H4 (cell line): ENCODE measurements at places on chromosomes 16 and 17. TPM values are rescaled to one million over a fixed set of nuclear protein-coding genes. Genes with fewer than 3 reads are reported as not detected.

DNA sequence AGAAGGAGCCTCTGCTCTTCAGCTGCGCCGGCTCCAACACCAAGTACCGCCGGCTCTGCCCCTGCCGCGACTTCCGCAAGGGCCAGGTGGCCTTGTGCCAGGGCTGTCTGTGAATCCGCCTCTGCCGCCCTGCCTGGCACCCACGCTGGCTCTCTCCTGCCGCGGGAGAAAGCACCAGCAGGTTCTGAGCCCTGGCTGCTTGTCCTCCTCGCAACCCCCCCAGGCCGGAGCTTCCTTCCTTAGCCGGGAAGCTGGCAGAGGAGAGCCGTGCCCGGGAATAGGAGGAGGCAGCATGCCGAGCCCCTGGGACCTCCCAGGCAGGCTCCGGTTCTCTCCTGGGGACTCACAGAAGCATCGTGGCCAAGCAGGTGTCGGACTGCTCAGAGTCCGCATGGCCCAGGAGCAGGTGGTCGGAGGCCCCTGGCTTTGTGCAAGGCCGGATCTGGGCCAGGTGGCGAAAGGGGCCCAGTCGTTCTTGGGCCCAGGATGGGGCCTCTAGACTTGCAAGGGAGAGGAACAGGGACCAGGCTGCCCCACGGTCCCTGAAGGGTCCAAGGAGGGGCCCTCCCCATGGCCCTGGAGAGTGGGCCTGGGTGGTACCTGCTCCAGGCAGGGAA lies 80.6 kb downstream of the MGAT5B start:
- no peak for DNase-seq

GRCh38 chr17:7673239-7673638 lies 14.1 kb downstream of the TP53 start:
- DNase-seq: no peak

DNA sequence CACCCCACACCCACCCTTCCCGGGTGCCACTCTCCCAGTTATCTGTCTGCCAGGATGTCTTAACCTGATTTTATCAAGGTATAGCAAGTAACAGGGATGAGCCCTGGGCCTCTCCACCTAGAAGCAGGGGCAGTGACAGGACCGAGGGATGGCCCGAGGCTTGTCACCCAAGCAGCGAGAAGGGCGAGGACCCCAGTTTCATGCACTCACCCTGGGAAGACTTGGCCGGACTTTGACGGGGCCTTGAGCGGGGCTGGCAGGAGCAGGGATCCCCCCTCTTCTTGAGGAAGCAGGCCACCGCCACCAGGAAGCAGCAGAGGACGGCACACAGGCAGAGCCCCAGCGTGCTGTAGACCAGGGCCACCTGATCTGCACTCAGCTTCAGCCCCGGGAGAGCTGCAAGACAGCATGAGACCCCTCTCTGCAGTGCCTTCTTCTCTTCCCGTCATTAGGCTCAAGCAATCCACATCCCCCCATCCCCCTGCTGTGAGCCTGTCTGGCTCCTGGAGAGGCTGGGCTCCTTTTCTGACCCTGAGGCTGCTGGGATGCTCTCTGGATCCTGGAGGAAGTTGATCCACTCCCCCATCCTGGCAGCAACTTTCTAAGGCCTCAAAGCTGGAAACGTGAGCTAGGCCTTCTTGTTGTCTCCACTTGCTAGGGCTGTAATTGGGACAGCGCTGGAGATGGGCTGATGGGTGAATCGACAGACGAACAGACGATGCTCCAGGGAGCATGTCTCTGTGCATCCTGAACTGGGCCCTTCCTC lies 31.6 kb downstream of the TNFRSF13B start:
- DNase-seq: no peak

DNA sequence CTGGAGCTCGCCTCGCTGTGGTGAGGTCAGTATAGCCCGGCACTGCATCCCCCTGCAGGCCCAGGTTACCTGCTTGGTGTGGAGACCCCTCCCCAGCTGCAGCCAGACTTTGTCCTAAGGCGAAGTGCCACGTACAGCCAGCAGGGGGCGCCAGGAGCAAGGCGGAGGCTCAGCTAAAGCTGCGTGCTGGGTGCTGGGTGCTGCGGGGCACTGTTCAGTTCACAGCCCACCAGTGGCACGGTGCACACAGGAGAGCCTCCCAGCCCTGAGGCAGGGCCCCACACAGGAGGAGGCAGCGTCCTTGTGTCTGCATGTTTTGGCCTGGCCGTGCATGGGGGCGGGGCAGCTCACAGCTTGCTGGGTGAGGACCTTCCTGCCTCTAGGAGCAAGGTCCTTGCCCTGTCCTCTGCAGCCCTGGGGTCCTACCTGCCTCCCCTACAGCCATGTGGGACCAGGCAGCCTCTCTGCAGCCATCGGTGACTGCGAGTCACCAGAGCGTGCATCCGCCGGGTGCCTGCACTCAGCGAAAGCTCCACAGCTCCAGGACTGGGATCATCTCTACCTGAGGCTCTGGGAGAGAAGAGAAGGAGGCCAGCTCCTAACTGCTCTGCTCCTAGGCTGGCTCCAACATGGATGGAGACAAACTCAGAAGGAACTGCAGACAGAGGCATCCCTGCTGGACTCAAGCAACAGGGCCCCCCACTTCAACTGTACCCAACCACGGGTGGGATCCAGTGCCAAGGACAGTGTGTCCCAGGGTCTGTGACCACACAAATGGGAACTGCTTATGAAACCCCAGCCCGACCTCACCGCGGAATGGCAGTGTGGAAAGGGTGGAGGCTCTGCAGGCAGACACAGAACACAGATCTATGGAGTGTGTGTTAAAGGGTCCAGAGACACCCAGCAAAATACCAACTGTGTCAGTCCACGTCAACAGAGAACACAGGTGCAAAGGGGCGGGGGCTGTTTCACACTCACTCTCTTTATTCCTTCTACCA lies 19.0 kb downstream of the SLC7A5 start:
- peak; percentile 46 for DNase-seq

DNA sequence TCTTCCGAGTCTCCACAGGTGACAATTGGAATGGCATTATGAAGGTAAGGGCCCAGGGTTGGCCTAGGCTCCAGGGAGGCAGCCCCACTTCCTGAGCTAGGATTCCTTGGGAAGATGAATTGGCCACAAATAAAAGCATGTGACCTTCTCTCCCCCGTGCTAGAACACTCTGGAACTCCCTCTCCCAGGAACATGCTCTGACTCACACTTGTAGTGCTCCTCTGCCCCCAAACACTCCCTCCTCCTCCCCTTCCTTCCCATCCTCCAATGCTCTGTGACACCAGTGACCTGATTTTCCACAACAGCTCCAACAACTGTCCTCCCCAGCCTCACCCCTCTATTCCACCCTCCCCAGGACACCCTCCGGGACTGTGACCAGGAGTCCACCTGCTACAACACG lies 16.4 kb upstream of the ABCC3 start:
- no peak for DNase-seq

- peak; percentile 75 for DNase-seq
Observed at GRCh38 chr16:2009791-2010510, at the start of gene ZNF598. TSS of gene ZNF598 (minus strand) at chr16:2009821.

DNA sequence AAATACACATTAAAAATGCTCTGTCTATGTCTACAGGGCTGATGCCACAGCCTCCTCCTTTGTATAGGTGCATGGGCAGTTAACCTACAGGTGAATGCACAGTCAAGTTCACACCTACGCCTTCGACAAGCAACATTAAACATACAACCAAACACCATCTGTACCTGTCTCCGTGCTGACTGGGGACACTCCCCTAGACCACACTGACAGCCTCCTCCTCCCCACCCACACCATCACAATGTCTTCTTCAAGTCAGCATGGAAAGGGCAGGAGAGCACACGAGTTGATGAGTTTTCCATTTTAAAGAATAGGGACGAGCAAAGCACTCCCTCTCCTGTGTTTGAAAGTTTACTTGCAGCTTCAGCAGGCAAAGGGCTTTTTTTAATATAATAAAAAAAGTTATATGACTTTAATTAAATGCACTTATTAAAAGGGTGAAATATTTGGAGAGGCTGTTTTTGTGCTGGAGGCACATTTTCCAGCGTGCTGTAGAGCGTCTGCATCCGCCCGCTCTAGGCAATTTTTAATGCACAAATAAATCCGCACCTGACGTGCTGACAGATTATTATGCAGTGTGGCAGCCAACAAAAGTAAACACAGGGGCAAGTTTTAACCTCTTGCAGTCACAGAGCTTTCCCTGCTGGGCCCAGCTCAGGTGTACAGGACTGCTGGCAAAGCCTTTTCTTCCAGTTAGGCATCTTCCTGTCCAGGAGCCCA lies 367.9 kb downstream of the SOX9 start:
- DNase-seq: no peak

DNA sequence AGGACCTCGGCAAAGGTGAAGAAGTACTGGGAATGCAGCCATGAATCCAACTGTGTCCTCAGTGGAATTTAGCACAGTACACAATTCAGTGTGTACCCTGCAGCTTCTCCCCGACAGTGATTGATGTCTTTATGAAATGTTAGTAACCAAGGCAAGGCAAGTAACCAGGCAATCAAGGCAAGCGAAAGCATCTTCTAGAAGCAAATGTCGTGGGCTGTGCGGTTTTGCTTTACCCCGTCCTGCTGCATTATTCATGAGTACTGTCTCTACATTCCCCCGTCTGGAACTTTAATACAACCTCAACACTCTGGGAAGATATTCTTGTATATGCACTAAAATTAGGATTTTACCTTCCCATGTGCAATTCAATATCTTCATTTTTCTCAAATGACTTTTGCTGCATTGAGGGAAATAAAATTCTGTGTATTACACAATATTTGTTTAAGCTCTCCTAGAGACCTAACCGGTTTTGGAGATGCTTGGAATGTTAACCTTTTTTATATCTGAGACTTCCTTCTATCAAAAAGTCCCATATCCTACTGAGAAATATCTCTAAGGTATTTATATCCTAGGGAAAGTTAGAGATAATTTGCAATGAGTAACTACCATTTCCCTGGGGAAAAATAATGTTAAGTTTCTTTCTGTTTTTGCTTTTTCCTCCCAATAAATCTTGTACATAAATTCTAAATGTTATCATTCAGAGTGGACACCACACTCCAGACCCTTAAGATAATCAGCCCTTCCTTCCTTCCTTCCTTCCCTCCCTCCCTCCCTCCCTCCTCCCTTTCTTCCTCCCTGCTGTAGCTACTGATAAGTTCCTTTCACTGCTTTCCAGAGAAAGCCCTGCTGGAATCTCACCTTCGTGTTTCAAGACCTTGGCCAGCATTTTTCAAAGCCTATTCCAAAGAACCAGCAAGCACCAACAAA lies 51.9 kb upstream of the ADORA2B start:
- DNase-seq: no peak

The TCAP gene
- total RNA-seq: 0.81 TPM in 1 of 2 replicates, not detected in the other

The SOX8 gene
- 0.12 and 0.35 TPM in 2 replicates for total RNA-seq
